ENCODE measurements at places on chromosomes 1 and 21. TPM values are rescaled to one million over a fixed set of nuclear protein-coding genes. Genes with fewer than 3 reads are reported as not detected.

MATN1 gene
- total RNA-seq, result not detected

USP24 gene
- 32.6 TPM for total RNA-seq

SEC22B gene
- total RNA-seq, result 26.5 TPM

HTR6 gene
- total RNA-seq, result not detected

TIE1 gene
- 562 TPM for total RNA-seq

CD1B gene
- total RNA-seq, result not detected

ADORA1 gene
- total RNA-seq, result not detected

CALML6 gene
- 0.85 TPM for total RNA-seq

COL16A1 gene
- total RNA-seq, result 2.7 TPM

SPATA1 gene
- total RNA-seq, result 1.7 TPM

S100A16 gene
- total RNA-seq, result 701 TPM

PROX1 gene
- 4.0 TPM for total RNA-seq

FMN2 gene
- not detected for total RNA-seq

Measured in endothelial cell of umbilical vein (primary cell).